ENCODE measurements at places on chromosomes 12 and 14.

GRCh38 chr12:85951823-85952222 lies 77.7 kb downstream of the NTS start:
- no peaks in the 10 kb centered on the region for H3K36me3 ChIP-seq
- no peaks in the 10 kb centered on the region for H3K27me3 ChIP-seq
- DNase-seq = no peak
- no peaks in the 10 kb centered on the region for H3K4me1 ChIP-seq

DNA sequence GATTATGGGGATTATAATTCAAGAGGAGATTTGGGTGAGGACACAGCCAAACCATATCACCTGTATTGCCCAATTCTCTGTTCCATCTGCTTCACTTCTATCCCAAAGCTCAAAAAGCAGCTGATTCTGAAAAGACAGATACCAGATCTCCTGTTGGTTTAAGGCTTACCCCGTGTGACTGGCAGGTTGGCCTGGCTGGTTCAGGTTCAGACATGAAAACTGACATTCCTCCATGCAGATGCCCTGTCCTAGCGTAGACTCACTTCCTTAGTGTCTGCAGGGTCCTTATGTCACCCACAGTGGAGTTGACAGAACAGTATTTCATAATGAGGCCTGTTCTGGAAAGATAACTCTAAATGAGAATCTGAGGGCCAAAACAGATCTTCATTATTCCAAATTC lies 61.1 kb upstream of the FLRT2 start:
- no peaks in the 10 kb centered on the region for H3K36me3 ChIP-seq
- no peaks in the 10 kb centered on the region for H3K27me3 ChIP-seq
- H3K27ac ChIP-seq = no peak overlapping the region
- DNase-seq = no peak
- no peaks in the 10 kb centered on the region for H3K4me1 ChIP-seq

DNA sequence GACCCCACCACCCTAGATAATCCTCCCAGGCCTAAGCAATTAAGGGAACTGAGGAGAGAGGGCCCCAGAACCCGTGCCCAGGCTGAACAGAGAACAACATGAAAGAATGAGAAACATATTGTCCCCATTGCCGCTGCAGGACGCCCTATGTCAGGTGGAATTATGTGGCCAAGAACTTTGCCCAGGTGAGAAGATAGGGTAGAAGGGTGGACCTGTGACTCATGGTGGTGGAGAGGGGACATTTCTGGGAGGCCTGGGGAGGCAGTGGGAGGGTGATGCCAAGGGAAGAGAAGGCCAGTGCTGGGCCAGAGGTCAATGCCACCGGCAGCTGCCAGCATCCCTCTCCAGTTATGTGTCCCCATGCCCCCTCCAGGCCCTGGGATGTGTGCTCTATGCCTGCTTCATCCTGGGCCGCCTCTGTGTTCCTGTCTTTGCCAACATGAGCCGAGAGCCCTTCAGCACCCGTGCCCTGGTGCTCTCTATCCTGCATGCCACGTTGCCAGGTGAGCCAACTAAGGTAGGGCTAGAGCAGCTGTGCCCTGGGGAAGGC lies 15.5 kb downstream of the SOAT2 start:
- H3K36me3 ChIP-seq = no peaks in the 10 kb centered on the region
- DNase-seq = no peak
- no peak overlapping the region for H3K4me3 ChIP-seq
- no peak overlapping the region for H3K27ac ChIP-seq

- no peak overlapping the region for H3K4me3 ChIP-seq
- no peaks in the 10 kb centered on the region for H3K36me3 ChIP-seq
- no peaks in the 10 kb centered on the region for H3K4me1 ChIP-seq
- no peaks in the 10 kb centered on the region for H3K27me3 ChIP-seq
These were observed 301.7 kb downstream of the GALC start for GRCh38 chr14:87691042-87691881.

DNA sequence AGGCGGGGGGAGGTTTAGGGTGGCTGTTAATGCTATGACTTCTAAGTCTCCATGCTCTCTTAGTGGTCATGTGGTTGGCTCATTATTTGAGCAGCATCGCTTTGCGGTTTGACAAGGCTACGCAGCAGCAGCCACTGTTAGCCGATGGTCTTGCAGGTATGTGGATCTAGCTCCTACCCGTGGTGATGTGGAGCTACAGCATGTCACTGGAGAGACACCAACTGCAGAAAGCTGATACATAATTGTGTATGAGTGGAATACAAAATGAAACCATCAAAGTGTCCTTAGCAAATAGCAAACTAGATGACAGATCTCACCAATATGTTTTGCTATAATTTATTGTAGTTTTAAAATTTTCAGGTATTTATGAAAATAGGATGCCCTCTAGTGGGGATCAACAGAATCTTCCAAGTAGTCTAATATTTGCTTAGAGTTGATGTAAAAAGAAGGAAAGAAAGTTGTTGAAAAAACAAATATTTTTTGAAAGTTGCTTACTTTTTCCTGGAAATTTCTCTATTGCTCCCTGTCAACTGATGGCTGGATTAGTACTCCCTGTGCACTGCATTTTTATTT lies 94.9 kb downstream of the NAV3 start:
- DNase-seq = peak; percentile 49
- no peak overlapping the region for H3K4me3 ChIP-seq
- no peaks in the 10 kb centered on the region for H3K27me3 ChIP-seq
- H3K36me3 ChIP-seq = no peaks in the 10 kb centered on the region
- no peaks in the 10 kb centered on the region for H3K4me1 ChIP-seq

DNA sequence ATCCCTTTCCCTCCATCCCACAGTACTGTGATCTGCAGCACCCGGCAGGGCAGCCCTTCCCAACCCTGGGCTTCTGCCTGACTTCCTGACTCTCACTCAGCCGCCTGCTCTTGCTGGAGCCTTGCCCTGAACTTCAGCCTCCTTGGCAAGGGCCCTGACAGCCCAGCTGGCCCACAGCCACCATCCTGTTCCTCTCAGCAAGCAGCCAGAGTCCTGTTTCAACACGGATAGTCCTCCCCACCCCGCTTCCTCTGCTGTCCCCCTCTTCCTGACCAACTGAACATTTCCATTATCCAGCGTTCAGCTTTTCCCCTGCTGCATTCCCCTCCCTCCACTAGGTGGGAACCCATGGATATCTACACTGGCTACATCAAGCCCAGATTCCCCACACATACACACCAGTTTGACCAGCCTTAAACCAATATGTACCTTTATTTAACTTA lies 74.0 kb upstream of the MDM1 start:
- H3K4me1 ChIP-seq = peaks cover 9% of the 10 kb centered on the region
- peak; percentile 95 for DNase-seq
- H3K27me3 ChIP-seq = no peaks in the 10 kb centered on the region
- H3K36me3 ChIP-seq = no peaks in the 10 kb centered on the region

GRCh38 chr12:115384391-115384790 lies 700.4 kb upstream of the TBX3 start:
- no peak overlapping the region for H3K27ac ChIP-seq
- no peaks in the 10 kb centered on the region for H3K4me1 ChIP-seq
- H3K36me3 ChIP-seq = no peaks in the 10 kb centered on the region
- no peak overlapping the region for H3K4me3 ChIP-seq

- no peak for DNase-seq
- no peaks in the 10 kb centered on the region for H3K27me3 ChIP-seq
- no peaks in the 10 kb centered on the region for H3K36me3 ChIP-seq
- no peaks in the 10 kb centered on the region for H3K4me1 ChIP-seq
These were observed 278.9 kb upstream of the SOX5 start for GRCh38 chr12:24228371-24228770.
